ENCODE measurements at places on chromosomes 3 and 15. TPM values are rescaled to one million over a fixed set of nuclear protein-coding genes. Genes with fewer than 3 reads are reported as not detected.

The INSYN1 gene
- total RNA-seq: 14.2 TPM

- no peak for DNase-seq
Observed at GRCh38 chr15:81330366-81331090, 6.6 kb upstream of the STARD5 start.

GRCh38 chr3:42871592-42872196 lies 4.0 kb downstream of the CYP8B1 start:
- no peak for DNase-seq

- DNase-seq: no peak
Observed at GRCh38 chr3:173548261-173548660, 150.7 kb downstream of the NLGN1 start.

DNA sequence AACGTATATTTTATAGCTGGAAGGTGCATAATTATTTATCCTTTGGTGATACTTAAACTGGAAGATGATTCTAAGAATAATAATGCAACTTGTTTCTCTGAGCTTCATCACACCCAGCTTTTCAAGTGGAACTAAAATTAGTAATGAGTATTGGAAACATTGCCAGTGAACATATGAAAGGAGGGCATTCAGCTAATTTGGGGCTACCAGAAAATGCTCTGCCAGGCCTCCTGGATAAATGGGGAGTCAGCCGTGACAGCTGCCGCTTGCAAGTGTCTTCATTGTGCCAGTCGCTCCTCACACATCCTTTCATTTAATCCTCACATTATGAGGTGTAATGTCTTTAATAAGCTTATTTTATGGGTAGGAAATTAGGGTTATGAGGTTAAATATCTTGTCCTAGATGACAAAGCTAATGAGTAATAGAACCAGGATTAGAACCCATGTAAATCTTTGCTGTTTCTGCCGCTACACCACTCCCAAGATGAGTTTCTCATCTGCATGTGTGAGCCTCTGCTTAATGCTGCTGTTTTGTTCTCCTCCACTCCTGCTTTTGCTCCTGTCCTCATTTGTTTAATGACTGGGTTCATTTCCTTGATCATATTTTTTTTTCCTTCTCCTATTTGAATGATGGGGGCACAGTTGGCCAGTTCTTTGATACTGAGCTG lies 155.7 kb downstream of the PLCL2 start:
- no peak for DNase-seq
